ENCODE measurements at places on chromosomes 11 and 22.

DNA sequence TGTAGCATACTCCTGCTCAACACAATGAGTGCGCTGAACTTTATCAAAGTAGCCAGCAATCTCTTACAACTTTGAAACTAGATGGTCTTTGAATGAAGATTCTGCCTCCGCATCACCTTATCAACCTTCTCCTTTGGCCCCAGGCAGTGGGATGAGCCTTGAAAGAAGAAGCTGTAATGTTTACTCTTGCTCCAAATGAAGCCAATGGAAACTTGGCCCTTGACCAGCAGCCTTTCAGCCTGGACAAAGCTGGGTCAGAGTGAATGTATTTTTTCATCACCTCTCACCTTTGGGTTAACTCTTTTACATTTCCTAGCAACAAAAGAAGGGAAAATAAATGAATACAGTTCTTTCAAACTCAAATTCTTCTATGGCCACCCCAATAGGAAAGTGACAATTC is 359.1 kb downstream of the KCNA4 start:
- no peak for DNase-seq

DNA sequence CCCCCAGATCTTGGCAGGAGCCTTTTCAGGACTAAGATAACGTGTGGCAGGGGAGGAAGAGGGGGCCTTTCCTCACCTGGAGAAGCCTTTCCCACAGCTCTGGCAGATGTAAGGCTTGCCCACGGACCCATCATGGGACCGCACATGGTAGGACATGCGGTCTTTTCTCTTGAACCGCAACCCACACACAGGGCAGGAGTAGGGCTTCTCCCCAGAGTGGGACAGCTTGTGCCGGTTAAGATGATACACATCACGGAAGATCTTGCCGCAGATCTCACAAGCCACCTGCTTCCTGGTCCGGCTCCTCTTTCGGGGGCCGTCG is 1.9 kb downstream of the PATZ1 start:
- no peak for DNase-seq

DNA sequence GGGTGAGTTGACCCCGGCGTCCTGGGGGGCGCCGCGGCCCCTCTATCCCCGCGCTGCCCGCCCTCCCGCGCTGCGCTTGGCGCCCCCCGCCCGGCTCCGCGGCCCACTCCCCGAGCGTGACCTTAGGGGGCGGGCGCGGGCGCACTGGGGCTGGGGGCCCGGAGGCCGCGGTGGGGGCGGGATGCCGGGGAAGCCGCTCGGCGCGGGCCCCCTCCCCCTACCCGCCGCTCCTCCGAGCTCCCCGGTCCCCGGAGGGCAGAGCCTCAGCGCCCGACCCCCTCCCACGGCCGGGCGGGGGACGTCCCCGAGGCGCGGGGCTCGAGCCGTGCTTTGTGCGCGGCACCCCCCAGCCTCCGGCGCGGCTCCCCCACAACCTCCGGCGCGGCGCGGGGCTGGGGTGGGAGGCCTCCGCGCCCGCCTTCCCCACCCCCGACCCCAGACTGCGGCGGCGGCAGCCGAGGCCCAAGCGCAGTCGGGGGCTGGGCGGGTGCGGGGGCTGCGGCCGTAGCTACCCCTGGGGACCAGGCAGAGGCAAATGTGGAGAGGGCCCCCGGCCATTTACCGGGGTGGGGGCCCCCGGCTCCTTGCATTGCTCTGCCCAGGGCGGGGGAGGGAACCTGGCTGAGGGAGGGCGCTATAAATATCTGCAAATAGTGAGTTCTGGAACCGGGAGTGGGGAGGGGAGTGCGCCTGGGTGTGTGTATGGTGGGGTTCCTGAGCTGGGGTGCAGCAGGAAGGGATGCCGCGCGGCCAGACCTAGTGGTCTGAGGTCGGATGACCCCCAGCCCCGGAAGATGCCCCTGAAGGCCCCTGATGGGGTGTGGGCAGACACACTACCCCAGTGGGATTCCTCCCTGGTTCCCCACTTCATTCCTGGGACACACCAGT is 988 bp downstream of the MGAT3 start:
- no peak for DNase-seq

DNA sequence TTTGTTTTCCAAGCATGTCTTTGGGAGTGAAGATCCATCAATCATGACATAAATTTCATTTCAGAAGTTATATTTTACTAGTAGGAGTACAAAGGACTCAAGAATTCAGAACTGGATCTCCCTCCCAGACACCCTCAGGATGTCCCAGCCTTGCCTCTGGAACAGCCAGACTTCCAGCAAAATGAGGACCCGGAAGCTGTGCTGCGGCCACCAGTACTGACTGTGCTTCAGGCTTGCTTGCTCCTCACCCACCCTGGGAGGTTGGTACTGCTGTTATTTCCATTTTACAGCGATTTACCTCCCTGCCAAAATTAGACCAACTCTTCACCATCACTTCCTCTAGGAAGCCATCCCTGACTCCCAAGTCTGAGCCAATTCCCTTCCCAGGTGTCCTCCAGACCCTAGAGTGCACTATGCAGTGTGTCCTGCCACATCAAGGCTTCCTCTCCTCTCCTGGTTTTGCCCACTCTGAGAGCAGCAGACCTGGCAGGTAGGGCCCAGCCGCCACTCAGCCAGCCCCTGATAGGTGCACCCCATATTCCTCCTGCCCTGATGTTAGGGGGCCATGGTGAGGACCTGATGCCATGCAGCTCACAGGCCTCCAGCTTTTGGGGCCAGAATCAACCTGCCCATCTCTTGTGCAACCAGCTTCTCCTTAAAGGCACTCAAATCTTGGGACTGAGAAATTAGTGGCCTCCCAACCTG is 47.3 kb upstream of the WNT7B start:
- no peak for DNase-seq

- DNase-seq, result peak; percentile 90
These were observed 5.0 kb downstream of the SCN2B start for GRCh38 chr11:118171269-118172062.

DNA sequence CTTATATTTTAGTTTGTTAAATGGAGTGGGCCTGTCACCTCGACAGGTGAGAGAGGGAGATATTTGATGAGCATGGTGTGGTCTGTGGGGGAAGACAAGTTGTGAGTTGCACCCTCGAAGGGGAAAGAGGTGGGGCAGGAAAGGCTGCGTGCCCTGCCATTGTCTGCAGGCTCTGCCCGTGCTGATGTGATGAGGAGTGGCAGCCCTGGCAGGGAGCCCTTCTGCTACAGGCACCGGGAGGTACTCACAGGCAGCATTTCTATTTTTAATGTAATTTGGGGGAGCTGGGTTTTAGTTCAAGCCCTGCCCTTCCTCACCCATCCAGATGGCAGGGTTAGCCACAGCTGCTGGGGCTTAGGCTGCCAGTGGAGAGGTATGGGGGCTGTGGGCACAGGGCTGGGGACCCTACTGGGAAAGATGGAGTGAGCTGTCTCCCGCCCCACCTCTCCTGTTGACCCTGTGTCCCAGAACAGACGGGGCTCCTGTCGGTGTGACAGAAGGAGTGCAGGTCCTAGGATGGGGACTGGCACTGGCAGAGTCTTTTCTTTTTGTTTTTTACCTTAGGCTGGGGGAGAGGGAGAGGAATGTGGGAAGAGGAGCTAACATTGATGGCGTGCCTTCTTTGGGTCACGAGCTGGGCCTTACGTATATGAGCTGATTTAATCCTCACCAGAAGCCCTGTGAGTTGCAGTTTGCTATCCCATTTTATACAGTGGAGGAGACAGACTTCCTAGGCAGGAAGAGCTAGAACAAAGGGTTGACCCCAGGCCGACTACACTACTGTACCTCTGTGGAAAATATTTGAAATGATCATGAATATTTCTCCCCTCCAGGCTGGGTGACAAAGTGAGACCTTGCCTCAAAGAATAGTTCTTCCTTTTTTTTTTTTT is 51.6 kb downstream of the CEP164 start:
- no peak for DNase-seq

GRCh38 chr22:48083502-48083901 is 1321.1 kb downstream of the TBC1D22A start:
- DNase-seq, result no peak

DNA sequence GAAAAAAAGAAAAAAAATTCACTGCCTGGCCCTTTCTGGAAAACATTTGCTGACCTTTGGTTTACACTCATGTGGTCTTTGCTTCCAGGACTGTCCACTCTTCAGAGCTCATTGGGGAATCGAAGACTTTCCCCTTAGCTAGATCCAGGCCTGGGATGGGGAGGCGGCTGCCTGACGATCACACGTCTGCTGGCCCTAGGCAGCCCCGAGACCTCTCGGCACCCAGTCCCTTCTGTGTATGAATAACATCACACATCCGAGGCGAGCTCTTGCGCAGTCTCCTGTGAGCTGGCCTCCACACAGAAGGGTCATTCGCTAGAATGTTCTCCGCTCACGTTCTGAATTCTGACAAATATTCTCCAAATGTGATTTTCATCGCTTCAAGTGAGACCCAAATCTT is 25.7 kb upstream of the GAL start:
- no peak for DNase-seq

DNA sequence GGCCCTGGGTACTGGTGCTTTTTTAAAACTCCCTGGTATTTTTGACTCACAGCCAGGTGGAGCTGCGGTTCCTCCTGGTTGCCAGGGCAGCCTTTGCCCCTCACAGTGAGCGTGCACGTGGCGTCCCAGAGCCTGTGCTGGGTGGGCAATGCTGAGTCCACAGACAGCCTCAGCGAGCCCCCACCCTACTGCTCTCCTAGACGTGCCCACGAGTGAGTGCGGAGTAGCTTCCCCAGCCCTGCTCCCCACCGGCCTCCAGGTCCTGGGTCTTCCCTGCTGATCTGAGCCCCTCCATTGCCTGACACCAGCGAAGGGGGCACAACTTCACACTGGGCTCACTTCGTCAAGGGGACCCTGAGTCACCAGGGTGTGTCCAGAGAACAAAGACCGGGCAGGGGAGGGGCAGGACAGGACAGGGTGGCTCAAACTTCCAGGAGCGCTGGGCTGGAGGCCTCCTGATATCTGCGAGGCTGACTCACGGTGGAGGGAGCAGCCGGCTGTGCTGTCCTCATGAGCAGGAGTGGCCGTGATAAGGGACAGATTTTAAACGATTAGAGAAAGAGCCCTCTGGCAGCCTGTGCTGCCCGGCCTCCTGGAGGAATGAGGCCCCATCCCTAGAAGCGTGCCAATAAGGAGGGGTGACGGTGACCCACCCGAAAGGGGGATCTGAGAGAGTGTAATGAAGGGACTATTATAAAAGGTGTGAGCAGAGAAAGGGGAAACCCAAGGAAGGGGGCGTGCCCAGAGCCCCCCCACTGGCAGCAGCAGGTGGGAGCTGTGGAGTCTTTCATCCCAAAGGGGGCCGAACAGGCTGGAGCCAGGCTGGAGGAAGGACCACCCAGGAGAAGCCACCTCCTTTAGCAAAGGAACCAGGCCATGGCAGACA is 129.3 kb upstream of the FGF3 start:
- DNase-seq, result peak; percentile 58

DNA sequence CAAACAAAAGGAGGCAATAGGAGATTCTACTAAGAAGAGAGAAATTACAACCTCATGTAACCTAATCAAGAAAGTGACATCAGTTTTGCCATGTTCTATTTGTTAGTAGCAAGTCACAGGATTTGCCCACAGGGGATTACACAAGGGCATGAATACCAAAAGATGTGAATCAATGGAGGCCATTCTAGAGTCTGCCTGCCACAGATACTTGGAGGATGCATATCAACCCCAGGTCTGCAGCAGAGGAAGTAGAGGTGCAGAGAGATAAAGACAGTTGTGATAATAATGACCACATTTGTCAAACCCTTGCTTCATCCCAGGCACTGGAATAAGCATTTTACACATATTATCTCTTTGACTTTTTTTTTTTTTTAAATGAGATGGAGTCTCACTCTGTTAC is 2.4 kb upstream of the ASCC2 start:
- DNase-seq, result no peak

- no peak for DNase-seq
These were observed 254.0 kb upstream of the PITPNB start for GRCh38 chr22:28172892-28173670.

DNA sequence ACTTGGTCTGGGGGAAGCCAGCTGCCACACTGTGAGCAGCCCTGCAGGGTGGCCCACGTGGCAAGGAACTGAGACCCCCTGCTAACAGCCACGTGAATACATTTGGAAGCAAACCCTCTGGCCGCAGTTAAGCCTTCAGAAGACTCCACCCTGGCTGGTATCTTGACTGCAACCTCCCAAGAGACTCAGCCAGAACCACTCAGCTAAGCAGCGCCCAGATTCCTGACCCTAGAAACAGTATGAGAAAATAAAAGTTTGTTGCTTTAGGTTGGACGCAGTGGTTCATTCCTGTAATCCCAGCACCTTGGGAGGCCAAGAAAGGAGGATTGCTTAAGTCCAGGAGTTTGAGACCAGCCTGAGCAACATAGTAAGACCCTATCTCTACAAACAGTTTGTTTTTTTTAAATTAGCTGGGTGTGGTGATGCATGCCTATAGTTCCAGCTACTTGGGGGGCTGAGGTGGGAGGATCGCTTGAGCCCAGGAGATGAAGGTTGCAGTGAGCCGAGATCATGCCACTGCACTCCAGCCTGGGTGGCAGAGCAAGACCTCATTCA is 8.7 kb downstream of the ZMAT5 start:
- DNase-seq, result no peak

GRCh38 chr11:75782540-75783263 is 14.1 kb downstream of the DGAT2 start:
- no peak for DNase-seq

Measured in AG20443 (cell line).